SHP77 treated with DMSO at 0.1 percent for 48 hours (cell line): ENCODE measurements at places on chromosomes 12 and 14.

DNA sequence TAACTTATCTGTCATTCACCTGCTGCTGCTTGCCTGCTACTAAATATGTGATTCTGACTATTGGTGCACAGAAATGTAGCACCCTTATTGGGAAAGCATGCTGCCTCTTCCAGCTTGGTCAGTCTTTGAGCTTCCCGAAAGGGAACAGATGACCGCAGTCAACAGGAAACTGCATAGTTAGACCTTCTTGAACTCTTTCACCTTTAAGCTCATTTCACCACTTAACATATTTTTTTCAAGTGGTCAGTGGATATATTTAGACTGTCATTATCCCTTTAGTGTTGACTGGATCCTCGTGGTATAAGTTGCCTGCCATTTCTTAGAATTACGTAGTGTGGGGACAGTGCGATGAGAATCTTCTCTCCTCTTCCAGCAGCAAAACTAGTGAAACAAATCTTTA is 224.9 kb downstream of the FBXL14 start:
- DNase-seq: no peak

DNA sequence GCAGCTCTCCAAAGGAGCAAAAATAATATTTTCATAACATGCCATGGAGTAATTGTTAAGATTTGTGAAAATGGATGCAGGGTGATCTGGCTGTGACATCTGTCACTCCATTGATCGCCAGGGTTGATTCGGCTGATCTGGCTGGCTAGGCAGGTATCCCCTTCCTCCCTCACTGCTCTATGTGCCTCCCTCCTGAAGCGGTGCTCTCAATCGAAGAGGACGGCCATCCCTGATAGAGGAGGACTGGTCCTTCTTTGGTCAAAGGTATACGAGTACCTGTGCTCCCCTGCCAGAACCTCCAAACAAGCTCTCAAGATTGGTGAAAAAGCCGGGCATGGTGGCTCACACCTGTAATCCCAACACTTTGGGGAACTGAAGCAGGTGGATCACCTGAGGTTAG is 47.9 kb downstream of the VCPKMT start:
- no peak for DNase-seq

DNA sequence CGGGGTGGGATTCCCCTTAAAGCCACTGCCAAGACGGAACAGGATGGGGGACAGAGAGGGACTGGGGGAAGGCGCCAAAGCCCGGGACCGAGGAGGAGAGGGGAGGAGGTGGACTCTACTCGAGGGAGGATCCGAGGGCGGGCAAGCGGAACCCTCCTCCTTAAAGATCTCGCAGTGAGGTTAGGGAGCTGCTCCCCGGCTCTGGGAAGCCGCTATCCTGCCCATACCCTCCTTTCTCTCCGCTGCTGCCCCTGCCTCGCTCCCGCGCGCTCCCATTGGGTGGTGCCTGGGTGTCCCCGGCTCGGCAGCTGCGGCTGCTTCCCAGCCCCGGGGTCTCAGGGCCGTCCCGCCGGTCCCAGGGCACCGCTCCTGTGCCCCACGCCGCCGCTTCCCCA is 16.4 kb downstream of the KRT18 start:
- DNase-seq: no peak

DNA sequence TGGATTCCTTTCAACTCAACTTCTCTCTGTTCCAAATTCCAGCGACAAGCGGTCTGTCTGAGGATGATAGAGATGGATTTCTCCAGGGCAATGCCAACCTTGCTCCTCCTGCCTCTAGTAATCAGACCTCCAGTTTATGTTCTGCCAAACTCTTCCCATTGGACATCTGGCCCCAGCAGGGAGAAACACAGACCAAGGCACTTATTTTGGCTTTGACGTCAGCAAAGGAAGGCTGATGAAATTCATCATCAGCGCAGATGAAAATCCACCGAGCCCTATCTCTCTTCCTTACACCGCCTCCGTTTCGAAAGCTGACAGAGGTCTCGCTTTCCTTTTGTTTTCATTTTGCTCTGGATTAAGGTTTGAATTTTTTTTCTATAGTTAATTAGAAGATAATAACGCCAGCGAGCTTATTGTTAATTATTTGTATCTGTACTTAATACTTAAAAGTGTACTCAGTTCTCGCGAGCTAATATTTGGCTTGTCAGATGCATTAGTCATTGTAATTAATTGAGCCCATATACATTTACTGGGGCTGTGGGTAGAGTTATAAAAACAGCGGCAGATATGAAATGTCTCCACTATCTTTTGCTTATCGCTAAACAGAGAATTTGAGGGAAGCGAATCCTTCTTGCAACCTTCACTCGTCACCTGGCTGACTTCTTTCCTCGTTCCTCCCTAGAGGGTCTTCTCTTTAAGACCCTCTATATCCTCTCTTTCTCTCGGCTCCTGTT is 35.9 kb upstream of the MED13L start:
- no peak for DNase-seq
